ENCODE measurements at places on chromosomes 3 and 15.

GRCh38 chr15:96162322-96162721 lies 168.2 kb upstream of the NR2F2 start:
- DNase-seq: no peak

DNA sequence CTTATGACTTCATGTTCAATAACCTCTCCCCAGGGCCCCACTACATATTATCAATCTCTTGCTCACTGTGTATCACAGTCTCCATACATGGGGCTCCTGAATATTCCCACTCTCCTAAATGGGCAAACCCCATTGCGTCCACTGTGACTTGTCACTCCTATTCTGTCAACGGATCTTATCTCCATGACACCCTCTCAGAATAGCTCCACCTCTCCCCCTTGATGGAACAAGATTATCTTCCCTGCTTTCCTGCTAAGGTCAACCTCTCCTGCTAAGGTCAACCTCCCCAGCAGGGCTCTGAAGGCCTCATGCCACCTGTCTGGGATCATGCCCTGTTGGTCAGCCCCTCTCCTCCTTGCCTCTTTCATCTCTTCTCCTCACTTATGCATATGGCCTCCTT lies 1.8 kb downstream of the CLDN18 start:
- no peaks in the 10 kb centered on the region for H3K36me3 ChIP-seq
- no peak overlapping the region for H3K4me3 ChIP-seq
- H3K27me3 ChIP-seq: no peaks in the 10 kb centered on the region

DNA sequence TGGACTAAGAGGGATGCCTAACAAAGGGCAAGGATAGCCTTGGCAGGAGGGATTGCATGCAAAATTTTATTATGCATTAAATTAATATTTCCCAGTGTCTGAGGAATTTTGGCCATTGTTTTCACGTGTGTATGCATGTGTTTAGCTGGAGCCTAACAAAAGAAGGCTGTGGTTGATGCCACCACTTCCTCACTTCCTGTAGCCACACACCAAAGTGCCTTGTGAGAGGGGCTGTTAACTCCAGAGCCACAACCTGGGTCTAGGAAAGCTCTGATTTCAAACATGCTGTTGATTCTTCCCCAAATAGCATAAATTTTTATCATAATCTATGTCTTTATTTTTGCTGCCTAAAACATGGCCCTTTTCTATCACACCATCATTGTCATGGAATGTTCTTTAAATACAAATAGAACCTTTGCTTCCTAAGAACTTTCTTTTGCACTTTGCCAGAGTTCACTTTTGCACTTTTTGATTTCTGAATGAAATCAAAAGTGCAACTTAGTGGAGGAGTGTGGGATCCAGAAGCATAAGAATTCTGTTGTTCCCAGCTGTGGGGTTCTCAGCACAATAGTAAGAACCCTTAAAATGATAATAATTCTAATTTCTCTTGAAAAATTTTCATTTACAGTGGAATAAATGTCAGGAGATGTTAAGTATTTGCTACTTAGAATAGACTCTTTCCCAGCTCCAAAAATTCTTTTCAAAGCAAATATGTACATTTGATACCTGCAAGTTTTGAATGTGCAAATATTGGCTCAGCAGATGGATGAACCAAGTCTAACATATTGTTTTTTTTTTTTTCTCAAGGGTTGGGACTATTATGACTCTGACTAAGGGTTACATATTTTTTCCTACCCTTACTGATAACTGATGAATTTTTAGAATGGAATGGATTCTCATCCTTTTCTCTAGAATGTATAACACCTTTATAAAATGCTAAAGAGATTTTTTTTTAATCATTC lies 35.6 kb upstream of the SPTSSB start:
- H3K27ac ChIP-seq: no peak overlapping the region
- DNase-seq: no peak
- H3K27me3 ChIP-seq: no peaks in the 10 kb centered on the region

- no peaks in the 10 kb centered on the region for H3K27me3 ChIP-seq
- H3K36me3 ChIP-seq: no peaks in the 10 kb centered on the region
- no peak for DNase-seq
- H3K4me3 ChIP-seq: no peak overlapping the region
- peak overlapping the region; percentile 90 for H3K27ac ChIP-seq
Observed at GRCh38 chr3:170465955-170466354, 47.3 kb downstream of the CLDN11 start.

- peaks cover 2% of the 10 kb centered on the region for H3K36me3 ChIP-seq
- no peak overlapping the region for H3K27ac ChIP-seq
- H3K4me1 ChIP-seq: no peaks in the 10 kb centered on the region
- no peak overlapping the region for H3K4me3 ChIP-seq
- no peaks in the 10 kb centered on the region for H3K27me3 ChIP-seq
Observed at GRCh38 chr3:130907966-130908365, 14.1 kb downstream of the ATP2C1 start.

GRCh38 chr15:87362531-87362930 lies 894.0 kb downstream of the NTRK3 start:
- no peaks in the 10 kb centered on the region for H3K36me3 ChIP-seq
- H3K27ac ChIP-seq: no peak overlapping the region
- no peak for DNase-seq
- H3K4me3 ChIP-seq: no peak overlapping the region
- no peaks in the 10 kb centered on the region for H3K27me3 ChIP-seq

- H3K27ac ChIP-seq: peak overlapping the region; percentile 68
- no peak overlapping the region for H3K4me3 ChIP-seq
- no peaks in the 10 kb centered on the region for H3K27me3 ChIP-seq
- peaks cover 17% of the 10 kb centered on the region for H3K4me1 ChIP-seq
Observed at GRCh38 chr3:171284308-171285075, 175.7 kb downstream of the TNIK start.

DNA sequence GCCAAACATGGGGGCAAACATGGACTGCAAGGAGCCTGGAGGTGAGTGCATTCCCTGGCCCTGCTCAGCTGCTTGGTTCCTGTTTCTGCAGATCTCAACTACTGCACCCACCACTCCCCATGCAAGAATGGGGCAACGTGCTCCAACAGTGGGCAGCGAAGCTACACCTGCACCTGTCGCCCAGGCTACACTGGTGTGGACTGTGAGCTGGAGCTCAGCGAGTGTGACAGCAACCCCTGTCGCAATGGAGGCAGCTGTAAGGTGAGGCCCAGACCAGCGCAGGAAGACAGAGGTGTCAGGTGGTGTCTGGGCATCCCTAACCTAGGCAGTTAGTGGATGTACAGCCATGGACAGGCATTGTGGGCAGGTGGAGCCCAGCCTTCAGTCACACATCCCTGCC lies 5.3 kb downstream of the DLL4 start:
- peaks cover 15% of the 10 kb centered on the region for H3K4me1 ChIP-seq
- no peak overlapping the region for H3K4me3 ChIP-seq
- no peak for DNase-seq
- H3K27ac ChIP-seq: no peak overlapping the region
- H3K27me3 ChIP-seq: peaks cover 41% of the 10 kb centered on the region

DNA sequence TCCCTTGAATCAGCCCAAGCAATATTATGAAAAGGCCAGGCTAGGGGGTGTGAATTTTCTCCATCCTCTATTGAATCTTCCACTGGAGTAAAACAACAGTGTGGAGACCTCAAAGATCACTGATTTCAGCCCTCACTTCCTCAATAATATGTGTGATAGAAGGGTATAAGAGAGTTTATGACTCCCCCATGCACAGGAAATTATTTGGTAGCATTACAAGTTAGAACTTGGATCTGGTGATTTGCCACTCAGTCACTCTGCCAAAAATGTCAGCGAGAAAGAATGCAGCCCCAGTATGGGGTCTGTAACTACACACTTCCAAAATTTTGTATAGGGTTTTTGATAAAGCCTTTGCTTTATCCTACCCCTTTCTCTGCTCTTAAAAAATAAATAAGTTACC lies 81.0 kb upstream of the KCNMB2 start:
- peaks cover 4% of the 10 kb centered on the region for H3K27me3 ChIP-seq
- H3K27ac ChIP-seq: no peak overlapping the region
- DNase-seq: no peak
- no peaks in the 10 kb centered on the region for H3K36me3 ChIP-seq
- H3K4me1 ChIP-seq: peaks cover 18% of the 10 kb centered on the region

DNA sequence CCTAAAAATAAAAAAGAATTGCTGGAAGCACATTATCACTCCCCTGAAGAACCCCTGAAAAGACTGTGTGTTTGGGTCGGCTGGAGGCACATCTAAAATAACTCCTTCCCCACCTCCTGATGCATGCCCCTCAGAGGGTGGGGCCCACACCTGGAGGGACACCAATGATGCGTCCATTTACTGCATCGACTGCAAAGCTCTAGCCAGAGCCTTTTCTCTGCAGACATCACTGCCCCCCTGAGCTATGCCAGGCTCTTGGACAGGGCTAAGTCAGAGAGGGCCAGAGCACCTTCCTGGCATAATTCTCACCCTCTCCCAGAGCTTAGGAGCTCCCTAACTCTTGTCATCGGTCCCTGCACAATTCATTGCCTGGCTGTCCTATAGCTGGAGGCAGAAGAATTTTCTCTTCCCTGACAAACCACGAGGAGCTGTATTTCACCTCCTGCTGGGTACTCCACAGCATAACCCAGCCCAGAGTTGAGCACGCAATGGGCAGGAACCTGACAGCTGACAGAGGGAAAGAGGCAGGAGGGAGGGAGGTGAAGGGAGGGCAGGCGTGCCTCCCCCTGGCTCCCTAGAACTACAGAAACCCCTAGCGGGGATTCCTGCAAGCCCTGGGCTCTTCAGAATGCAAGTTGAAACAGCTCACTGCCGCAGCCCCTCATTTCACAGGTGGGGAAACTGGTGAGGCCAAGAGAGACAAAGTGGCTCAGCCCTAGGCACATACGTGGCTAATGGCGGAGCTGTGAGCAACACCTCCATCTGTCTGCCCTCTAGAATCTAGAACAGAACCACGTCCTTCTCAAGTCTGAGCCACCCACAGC lies 46.6 kb downstream of the XXYLT1 start:
- DNase-seq: no peak
- H3K36me3 ChIP-seq: peaks cover 14% of the 10 kb centered on the region
- H3K27ac ChIP-seq: no peak overlapping the region
- H3K4me3 ChIP-seq: no peak overlapping the region
- H3K4me1 ChIP-seq: peaks cover 8% of the 10 kb centered on the region

Data from mesothelial cell of epicardium (in vitro differentiated cells).